Hepatic stellate cell (primary cell): ENCODE measurements at places on chromosomes 4 and X.

DNA sequence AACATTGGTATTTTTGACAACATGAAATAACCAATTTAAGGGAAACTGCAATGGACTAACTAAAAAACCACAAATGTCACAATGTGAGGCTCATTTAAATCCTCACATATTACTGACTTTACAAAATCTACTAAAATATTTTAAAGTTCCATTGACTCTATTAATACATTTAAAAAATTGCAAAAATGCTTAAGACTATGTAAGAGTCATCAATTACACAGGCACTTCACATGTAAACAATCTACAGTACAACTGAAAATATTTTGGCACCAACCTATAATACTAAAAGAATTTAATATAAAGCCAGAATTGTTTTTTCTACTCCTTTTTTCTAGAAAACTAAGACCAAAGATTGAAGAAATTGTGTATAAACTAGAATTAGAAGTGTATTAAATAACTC is 76.8 kb upstream of the RBMXL3 start:
- no peak for DNase-seq

DNA sequence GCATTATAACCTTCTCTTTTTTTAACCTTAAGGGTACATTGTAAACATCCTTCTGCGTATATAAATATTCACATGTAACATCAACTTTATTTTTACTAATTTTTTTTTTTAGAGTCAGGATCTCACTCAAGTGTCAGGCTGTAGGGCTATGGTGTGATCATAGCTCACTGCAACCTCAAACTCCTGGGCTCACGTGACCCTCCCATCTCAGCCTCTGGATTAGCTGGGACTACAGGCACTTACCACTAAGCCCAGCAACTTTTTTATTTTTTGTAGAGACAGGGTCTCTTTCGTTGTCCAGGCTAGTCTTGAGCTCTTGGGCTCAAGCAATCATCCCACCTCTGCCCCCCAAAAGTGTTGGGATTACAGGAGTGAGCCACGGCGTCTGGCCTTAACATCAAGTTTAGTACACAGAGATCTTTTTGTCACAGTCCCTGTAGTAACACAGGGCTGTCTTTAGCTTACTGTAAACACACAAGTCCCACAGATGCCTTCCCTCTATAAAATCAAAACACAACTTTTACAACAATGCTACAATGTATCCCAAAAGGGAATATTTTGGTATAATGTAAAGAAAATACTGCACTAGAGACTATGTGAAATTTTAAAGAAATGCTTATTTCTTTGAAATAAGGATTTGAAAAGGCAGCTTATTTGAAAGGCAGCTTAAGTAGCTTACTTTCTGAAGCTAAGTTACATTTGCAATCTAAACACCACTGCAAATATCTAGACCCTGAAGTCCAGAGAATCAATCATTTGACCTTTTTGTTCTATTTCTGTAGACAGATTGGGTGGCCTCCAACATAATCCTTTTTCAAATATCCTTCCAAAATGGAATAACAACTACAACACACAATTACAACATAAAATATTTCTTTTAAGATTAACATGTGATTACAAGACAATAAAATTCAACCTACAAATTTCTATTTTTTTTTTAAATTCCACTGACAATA is 116.0 kb downstream of the APBB2 start:
- no peak for DNase-seq

DNA sequence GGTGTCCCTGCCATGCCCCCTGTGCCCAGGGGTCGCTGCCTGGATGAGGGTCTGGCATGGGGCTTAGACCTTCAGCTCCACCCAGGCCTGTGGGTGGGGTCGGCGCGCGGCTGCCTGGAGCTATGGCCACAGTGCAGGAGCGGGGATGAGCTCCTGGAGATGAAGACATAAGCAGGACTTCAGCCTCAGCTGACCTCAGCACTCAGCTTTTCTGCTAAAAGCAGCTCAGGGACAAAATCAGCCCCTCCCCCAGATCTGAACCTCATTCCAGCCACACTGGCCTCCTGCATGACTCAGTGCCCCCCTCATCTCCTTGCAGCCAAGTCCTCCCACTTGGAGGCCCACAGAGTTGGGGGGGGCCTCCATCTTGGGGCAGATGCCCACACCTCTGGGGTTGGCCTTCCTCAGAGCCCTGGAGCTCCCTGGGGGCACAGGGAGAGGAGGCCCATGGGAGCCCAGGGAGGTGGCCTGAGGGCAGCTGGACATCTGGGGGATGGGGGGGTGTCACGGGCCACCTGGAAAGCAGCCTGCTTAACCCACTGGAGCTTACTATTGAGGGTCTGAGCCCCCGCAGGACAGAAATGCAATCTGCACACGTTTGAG is 19.4 kb upstream of the CPLX1 start:
- no peak for DNase-seq

GRCh38 chrX:13759152-13759718 is 24.7 kb downstream of the OFD1 start:
- no peak for DNase-seq
